Activated CD4-positive, alpha-beta T cell treated with anti-CD3 and anti-CD28 coated beads for 24 hours (primary cell): ENCODE measurements at places on chromosomes 3 and 15.

DNA sequence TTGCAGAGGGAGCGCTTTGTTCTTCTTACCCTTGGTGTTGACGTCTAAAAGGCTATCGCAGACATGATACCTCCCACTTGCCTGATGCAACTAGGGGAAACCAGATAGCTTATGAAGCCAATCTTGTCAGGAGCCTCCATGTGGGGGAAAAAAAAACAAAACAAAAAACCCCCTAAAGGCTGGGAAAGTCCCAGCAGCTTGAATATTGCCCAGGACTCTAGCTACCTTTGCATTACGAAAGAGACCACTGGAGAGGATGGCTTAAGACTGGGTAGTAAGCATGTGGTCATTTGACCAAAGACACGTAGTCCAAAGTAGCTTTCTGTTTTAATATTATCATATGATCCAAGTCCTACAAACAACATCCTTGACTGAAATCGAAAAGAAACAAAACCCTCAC is 120.7 kb upstream of the WNT5A start:
- DNase-seq, result no peak

- no peak for DNase-seq
Observed at GRCh38 chr15:83113881-83114674, 6.6 kb downstream of the TM6SF1 start.

GRCh38 chr3:9298236-9298635 is 48.8 kb upstream of the SRGAP3 start:
- DNase-seq, result no peak

GRCh38 chr3:154889227-154889634 is 190.9 kb upstream of the MME start:
- DNase-seq, result no peak

- DNase-seq, result no peak
Observed at GRCh38 chr3:124854009-124854408, 33.2 kb downstream of the ITGB5 start.

- DNase-seq, result no peak
Observed at GRCh38 chr15:40407330-40407990, 1.9 kb downstream of the IVD start.

- no peak for DNase-seq
Observed at GRCh38 chr3:56862352-56863062, 60.8 kb upstream of the ARHGEF3 start.

GRCh38 chr3:87498358-87499080 is 222.1 kb upstream of the POU1F1 start:
- no peak for DNase-seq

DNA sequence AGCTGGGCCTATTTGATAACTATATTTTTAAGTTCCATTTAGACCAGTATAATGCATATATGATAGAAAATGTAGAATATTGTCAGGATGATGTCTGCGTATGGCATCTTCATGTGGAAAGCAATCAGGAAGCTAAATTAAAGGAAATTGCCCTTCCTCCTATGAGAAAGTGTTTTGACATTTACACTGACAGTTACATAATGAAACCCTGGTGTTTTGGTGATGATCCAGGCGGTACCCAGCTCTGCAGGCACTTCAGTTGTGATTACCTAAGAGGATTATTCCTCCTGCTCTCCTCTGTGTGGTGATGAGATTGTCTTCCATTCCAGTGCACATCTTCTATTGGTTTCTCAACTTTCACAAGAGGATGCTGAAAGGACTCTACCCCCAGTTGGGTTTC is 126.5 kb upstream of the MITF start:
- DNase-seq, result no peak

DNA sequence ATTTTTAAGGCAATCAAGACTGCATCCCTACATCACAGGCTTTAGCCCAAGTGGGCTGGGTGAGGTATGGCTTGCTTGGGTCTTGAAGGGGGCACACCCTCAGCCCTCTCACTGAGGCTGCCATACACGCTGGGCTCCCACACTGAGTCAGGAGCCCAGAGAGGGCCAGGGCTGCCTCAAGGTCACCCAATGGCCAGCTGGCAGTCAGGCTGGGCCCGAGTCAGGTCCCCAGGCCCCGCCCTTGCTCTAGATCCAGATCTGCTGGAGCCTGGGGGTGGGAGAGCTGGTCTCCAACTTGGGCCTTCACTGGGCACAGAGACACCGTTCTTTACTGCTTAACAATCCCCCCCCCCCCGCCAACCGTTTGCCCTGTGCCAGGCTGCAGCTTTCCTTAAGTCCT is 88.1 kb downstream of the IQSEC1 start:
- no peak for DNase-seq

DNA sequence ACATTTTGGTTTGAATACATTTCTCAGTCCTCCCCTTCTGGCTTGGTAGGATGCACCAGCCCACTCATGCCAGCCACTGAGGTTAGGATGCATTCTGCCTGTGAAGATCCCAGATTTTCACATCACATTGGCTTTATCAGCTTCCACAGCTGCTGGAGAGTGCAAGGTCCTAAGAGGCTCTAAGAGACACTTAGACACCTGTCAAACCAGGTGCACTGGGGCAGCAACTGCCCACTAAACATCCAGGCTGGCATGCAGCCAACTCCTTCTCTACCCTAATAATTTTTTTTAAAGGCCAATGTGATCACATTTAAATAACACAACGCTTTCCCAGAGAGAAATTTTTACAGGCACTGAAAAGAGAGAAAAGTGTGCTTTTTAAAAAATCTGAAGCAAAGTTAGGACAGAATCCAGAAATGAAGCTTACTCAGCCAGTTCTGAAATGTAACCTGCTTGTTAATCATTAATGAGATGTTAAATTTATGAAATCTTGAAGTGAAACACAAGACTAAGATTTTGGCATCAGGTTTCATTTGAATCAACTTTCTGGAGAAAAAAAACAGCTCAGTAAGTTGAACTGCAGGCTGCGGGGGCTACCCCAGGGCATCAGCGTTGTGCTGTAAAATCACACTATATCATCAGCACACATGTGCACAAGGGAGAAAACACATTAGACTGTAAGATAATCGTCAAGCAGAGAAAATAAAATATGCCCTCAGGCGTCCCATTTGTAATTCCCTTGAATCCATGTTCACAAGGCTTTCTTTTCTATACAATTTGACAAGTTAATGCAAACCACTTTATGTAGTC is 312.9 kb downstream of the ZBBX start:
- DNase-seq, result no peak

DNA sequence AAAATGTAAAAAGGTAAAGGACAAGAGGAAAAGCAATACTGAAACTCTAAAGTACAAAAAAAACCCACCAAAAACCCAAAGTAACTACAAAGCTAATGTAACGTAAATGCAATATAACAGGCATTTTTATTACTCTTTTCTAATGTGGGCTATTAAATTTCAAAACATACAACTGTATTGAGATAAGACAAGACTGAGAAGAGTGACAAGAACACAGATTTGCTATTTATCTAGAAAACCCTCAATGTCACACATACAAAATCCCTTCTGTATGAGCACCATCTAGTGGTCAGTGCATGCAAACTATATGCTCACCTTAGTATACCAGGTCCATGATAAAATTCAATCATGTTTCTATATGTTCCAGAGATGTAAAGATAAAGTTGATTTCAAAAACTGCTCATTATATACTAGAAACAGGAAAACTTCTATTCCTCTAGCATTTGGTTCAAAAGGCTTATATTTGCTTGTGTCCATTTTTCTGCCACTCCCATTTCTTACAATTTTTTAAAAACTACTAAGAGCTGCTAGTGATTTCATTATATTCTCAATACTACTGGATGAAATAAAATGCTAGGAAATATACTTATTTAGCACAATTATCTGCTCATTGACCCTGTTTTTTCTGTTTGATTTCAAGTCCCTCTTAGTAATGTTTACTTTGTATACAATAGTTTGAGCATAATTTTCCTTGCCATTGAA is 111.4 kb downstream of the DLG1 start:
- DNase-seq, result no peak
